Mesenteric fat pad (tissue), 1 donor: ENCODE measurements at places on chromosomes 11 and 22. TPM values are rescaled to one million over a fixed set of nuclear protein-coding genes. Genes with fewer than 3 reads are reported as not detected.

The SYT13 gene
- total RNA-seq = not detected

The SIPA1 gene
- total RNA-seq = 54.5 TPM

The NEU3 gene
- 6.2 TPM for total RNA-seq

The LUZP2 gene
- 0.32 TPM for total RNA-seq

The ASPHD2 gene
- total RNA-seq = 0.71 TPM

The FGF4 gene
- not detected for total RNA-seq

The OR4S1 gene
- not detected for total RNA-seq

The GAS2L1 gene
- total RNA-seq = 36.2 TPM

The GNAZ gene
- 18.3 TPM for total RNA-seq

The SPI1 gene
- total RNA-seq = 74.7 TPM

The DDIAS gene
- total RNA-seq = 1.7 TPM

The XNDC1N gene
- total RNA-seq = 2.9 TPM

The RCOR2 gene
- total RNA-seq = 0.58 TPM

The OR56A1 gene
- total RNA-seq = 0.03 TPM

The MAJIN gene
- not detected for total RNA-seq

The NTM gene
- total RNA-seq = 2.9 TPM

The VPS11 gene
- 33.3 TPM for total RNA-seq

The CCDC73 gene
- not detected for total RNA-seq

The DGAT2 gene
- total RNA-seq = 337 TPM

The OR52N4 gene
- total RNA-seq = not detected
